ENCODE measurements at places on chromosomes 6 and 20.
A peak's percentile ranks its signal among the peaks of the same experiment; 100 is the strongest.

- peak; percentile 36 for DNase-seq
Observed at GRCh38 chr20:675453-676314, at the start of gene SCRT2. Gene SCRT2, minus strand, starts transcription at chr20:675802. Its CDS starts 201 bp downstream, at chr20:675601.

- DNase-seq = no peak
Observed at GRCh38 chr6:25166955-25167748, 112.0 kb upstream of the CARMIL1 start.

DNA sequence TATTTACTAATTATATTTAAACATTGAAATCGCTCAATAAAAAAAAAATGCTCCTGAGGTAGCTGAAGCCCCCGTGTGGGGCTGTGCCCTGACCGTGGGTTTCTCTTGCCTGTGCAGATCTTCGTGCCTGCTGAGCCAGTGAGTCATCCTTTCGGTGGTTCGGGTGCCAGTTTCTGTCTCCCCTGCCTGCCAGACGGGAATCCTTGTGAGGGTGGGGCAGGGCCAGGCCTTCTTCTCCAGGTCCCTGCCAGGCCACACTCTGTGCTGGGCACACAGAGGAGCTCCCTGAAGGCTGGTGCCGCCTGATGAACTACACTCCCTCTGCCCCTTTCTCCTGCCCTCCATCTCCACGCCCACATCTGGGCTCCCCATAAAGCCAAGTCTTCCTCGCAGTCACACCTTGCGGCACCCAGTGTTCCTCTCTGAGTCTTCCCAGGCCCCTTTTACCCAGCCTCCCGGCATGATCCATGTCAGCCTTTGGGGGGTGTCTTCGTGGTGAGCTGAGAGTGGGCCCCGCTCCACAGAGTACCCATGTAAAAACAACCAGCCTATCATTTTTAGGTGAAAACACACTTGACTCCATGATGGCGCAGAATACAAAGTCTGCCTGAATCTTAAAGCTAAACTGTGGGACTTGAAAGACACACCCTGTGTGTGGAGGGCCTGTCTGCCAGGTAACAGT lies 19.3 kb downstream of the FGD2 start:
- DNase-seq = no peak

GRCh38 chr20:49942942-49943341 lies 6.7 kb downstream of the RNF114 start:
- DNase-seq = no peak

DNA sequence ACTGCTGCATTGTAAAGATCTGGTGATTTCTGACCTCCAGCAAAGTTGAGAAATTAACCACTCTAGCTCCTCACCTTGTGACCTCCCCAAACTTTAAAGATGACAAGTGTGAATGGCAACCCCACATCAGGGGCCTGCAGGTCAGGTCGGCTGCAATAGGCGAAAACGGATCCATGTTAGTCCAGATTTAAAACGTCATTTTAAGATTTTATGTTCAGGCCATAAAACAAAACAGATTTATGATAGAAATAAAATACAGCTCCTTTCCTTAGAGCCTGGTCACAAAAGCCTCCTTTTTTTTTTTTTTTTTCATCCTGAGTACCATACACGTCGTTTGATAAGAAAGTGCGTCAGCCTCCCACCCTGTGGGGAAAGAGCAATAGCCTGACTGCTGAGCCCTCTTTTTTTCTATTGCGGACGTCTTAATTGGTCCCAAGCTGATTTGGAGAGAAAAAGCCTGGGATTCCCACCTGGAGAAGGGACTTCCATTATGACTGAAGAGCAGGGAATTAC lies 519.2 kb upstream of the NOX3 start:
- no peak for DNase-seq

DNA sequence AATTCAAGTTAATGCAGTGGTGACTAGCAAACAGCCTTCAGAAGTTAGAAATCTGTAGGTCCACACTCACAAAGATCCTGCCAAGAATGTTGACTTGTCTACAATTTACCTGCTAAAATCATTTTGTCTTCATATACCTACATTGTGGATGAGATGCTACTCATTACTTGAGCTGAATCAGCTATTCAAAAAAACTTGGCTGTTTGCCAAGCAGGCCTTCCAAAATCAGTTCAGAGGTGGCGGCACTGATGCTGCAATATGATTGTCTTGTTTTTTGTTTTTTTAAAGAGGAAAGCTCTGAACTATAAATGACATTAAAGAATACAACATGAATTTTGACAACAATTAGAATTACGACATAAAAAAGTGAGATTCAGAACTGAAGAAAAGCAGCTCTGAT lies 354.7 kb upstream of the KHDRBS2 start:
- no peak for DNase-seq

GRCh38 chr6:72322771-72323170 lies 299.1 kb upstream of the KCNQ5 start:
- no peak for DNase-seq

- DNase-seq = no peak
Observed at GRCh38 chr6:116351101-116351500, 19.6 kb upstream of the DSE start.

DNA sequence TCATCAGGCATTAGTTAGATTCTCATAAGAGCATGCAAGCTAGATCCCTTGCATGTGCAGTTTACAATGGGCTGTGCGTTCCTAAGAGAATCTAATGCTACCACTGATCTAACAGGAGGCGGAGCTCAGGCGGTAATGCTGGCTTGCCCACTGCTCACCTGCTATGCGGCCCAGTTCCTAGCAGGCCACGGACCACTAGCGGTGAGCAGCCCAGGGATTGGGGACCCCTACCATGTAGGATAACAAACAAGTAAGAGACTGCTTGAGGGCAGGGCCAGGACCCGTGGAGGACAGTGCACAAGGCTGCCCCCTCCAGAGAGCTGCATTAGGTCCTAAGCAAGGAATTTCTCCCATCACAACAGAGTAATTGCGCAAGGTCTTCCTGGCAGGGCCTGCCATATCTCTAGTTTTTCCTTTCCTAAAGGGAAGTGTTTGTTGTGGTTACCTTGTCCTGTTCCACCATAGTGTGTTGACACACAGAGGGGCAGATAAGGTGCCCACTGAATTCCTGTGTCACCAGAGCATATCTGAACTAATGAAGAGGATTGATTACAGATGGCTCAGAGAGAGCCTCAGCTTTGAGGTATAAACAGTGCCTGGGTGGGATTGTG lies 58.0 kb downstream of the PACRG start:
- no peak for DNase-seq

GRCh38 chr6:2226775-2227174 lies 18.6 kb downstream of the GMDS start:
- no peak for DNase-seq

DNA sequence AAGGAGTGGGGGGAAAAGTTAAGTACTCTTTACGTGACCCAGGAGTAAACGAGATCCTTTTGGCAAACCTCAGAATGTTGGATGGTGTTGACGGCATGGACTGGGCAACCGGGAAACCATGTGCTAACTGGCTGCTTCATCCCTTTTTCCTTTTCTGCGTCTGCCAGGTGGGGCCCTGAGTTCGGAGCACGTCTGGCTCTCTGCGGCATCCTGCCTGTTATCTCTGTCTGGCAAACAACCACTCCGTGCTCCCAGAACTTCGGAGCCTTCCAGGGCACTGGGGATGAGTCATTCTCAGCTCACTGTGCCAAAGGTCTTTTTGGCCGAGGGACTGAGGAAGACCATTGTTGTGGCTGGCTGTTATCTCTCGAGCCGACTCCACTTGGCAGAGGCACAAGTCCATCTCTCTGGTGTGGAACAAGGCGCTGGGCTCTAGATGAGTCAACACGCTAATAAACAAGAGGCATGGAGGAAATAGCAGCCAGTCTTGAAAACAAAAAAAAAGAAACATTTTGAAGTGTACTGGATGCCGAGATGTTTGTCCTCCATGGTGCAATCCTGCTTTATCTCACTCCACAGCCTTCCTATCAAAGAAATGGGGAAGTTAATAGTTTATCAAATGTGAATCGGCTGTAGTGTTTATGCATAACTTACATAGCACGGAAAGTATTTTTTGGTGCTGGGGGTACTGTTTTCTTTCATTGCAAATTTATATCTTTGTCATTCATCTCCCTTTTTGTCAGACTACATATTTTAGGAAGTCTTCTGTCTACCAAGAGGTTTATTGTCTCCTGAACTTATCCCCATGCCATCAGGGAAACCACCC lies 64.6 kb upstream of the TXNDC5 start:
- peak; percentile 45 for DNase-seq

GRCh38 chr6:169274781-169275180 lies 21.1 kb upstream of the THBS2 start:
- DNase-seq = no peak

DNA sequence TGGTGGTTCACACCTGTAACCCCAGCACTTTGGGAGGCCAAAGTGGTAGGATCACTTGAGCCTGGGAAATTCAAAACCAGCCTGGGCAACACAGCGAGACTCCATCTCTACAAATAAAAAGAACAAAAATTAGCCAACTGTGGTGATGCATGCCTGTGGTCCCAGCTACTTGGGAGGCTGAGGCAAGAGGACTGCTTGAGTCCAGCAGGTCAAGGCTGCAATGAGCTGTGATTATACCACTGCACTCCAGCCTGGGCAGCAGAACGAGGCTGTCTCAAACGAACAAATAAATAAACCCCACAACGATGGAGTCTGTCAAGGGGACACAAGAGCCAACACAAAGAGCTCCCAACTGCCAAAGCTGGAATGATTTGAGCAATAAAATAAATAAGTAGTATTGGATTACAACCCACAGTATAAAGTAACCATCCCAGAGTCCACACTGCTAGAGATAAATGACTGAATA lies 13.5 kb downstream of the ZMYND8 start:
- no peak for DNase-seq

- no peak for DNase-seq
Observed at GRCh38 chr6:158374020-158374419, 61.8 kb downstream of the TULP4 start.

GRCh38 chr20:16236589-16237241 lies 336.5 kb downstream of the KIF16B start:
- no peak for DNase-seq

DNA sequence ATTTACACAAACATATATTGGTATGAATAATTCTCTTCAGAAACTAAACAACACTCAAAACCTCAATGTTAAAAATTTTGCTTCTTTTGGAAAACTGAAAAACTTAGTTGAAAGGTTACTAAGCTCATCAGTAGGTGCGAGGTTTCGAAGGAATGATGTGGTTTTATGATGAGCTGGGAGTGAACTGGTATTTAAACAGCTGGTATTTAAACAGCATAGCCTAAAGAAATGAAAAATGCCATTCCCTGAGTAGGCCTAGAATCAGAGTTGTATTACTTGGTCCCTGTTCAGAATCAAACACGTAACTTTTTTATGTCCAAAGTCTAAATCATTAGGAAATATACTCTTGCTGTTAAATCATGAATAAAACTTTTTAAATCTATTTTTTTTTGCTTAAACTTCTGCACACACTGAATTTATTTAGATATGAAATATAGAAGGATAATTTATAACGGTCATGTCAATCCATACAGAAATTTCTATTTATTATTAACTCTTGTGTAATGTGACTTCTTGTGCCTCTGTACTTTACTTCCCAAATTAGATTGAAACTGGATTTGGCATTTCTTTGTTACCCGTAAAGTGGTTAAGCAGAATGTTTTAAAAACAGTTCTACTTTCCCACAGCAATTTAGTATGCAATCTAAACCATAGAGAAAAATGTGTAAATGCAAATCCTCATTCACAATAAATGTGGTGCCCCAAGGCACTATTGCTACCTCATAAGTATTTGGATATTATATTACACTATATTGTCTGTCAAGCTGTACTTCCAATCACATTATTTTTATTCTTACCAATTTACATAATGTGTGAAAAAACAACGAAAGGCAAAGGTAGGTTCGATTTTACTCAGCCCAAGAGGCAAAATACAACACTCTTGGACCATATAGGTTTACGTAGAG lies 124.1 kb downstream of the HS3ST5 start:
- DNase-seq = no peak

DNA sequence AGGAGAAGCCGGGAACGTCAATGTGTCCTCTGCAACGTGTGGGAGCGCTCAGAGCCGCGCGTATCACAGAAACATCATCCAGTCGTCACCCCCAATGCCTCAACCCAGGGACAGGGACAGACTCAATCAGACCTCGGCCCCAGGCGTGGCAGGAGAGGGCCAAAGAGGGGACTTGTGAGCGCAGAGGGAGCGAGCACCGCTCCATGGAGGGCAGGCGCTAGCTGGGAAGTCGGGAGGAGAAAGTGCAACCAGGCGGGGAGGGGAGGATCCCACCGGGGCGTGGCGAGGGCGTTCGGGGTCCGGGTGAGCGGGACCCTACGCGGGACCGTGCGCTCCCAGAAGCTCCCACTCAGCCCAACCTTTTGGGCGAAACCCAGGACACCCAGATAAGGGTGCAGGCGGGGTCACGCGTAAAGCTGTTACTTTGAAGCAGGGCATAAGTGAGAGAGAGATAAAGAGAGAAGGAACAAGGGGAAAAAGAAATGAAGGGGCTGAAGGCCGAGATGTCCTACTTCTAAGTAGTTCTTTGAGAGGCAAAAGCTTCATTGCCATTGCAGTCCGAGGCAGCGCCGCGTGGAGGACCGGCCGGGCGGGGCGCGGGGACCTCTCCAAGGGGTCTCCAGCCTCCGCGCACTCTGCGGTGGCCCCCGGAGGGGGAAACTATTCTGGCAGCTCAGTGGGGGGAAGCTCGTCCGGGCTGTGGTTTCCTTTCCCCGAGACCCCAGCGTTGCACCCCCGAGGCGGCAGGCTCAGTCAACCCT lies 862 bp upstream of the SOBP start:
- no peak for DNase-seq

DNA sequence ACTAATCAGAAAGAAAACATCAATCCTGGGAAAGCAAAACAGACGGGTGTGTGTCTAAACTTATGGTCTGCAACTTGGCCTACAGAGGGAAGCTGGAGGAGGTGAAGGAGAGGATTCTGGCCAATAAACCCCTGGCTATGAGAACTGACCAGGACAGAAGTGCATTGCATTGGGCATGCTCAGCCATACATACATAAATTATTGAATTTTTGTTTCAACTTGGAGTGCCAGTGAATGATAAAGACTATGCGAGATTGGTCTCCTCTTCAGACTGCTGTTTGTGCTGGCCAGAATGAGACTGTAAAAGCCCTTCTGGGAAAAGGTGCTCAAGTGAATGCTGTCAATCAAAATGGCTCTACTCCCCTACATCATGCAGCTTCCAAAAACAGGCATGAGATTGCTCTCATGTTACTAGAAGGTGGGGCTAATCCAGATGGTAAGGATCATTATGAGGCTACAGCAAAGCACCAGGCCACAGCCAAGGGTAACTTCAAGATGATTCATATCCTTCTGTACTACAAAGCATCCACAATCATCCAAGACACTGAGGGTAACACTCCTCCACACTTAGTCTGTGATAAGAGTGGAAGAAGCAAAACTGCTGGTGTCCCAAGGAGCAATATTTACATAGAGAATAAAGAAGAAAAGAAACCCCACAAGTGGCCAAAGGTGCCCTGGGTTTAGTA lies 17.4 kb downstream of the ADNP start:
- DNase-seq = no peak

Data from fibroblast of skin of left biceps (primary cell).